ENCODE measurements at places on chromosomes 4 and X.
A peak's percentile ranks its signal among the peaks of the same experiment; 100 is the strongest.

DNA sequence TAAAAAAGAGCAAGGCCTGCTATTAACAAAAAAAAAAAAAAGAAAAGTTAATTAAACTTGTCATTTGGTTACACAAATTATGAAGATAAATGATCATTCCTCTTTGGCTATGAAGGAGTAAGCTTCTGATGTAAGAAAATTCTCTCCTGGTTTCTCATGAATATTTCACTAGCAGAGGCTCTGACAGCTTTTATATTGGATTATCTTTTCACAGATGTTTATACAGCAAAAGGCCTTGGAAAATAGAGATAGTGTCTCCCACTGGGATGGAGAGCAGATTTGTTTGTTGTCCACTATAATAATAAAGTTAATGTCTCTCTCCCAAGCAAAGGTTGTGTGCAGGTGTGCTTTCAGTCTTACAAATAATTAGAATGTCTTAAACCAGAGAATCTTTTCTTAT lies 40.7 kb upstream of the PDGFC start:
- no peak for DNase-seq

DNA sequence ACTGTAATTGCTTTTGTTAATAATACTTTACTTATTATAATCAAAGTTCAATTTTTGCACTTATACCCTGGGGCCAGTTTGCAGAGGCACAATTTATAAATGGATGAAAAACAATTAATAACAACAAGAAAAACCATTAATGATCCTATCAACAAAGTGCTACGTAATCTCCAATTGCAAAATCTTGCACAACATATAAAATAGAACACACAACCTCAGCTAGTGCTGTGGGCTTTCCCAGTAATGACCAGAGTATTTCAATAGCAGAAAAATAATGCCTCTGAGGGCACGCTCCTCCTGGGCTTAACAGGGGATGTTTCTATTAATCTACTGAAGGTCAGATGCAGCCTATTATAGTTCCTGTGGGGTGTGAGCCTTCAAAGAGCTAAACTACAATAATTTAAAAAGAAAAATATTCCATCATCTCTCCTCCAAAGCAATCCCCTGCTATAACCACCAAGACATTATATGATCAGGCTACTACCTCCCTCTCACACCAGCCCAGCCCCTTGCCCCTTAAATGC lies 508.5 kb upstream of the SLIT2 start:
- no peak for DNase-seq

DNA sequence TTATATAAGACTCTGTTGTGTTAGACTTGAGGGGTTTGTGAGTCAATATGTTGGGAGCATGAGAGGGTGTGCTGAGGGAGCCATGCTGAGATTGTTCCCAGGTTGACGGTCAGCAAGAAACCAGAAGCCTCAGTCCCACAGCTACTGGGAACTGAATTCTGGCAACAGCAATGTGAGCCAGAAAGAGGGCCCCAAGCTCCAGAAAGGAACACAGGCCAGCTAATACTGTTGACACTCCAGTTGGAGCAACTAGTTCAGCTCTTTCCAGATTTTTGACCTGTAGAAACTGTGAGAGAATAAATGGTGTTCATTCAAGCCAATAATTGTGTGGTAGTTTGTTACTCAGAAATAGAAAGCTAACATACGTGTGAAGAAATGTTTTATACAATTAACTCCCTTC lies 17.1 kb downstream of the ADH1A start:
- DNase-seq: no peak

DNA sequence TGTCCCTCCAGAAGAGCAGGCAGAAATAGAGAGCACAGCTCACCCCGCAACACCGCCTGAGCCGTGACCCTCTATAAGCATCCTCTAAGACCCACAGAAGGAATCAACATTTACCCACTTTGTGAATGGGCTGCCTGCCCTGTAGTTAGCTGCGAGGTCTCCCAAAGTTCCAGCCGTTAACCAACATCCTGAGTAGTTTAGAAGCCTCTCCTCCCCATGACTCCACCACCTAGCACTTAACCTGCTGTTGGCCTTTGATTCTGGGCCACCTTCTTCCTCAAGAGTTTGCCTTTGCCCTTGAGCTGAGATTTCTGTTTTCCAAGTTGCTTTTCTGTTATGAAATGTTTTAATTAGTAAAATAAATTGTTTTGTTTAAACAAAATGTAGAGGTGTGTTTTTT lies 75.8 kb downstream of the NUDT10 start:
- DNase-seq: no peak

DNA sequence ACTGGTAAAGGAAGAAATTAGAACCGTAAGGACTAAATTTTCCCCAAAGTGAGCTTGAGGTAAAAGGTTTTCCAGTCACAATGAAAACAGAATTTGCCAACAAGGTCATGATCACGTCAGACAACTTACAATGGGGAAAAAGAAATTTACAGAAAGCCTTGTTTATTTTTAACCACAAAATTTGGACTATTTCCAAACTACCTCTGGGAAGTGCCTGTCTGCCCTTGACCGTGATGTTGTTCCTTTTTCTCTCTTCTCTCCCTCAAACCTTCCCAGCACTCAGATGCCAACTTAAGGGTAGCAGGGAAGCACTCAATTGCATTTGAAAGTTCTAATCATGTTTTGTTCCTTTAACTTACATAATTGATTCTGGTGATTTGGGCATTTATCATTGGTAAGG lies 32.5 kb downstream of the MEPE start:
- no peak for DNase-seq

- DNase-seq: peak; percentile 54
These were observed 21.7 kb upstream of the GEMIN8 start for GRCh38 chrX:14051416-14051815.

GRCh38 chr4:967113-968104 lies 6.0 kb downstream of the DGKQ start:
- no peak for DNase-seq

DNA sequence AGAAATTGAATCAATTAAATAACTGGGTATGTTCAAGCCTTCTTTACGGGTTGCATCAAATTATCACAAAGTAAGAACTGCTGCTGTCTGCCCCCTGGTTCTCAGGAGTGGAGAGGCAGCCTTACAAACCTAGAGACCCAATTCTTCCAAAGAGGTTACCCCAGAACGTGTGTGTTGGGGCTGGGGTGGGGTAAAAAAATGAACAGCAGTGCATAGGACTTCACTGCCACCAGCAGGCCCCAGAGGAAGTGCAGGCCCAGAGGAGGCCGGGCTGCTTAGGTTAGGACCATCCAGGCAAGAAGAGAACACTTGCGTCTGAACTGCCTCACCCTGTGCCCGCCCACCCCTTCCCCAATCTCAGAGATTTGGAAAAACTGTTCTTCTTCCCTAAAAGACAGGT lies 1.5 kb upstream of the NWD2 start:
- no peak for DNase-seq

GRCh38 chr4:140243278-140243753 lies 89.3 kb upstream of the MAML3 start:
- DNase-seq: no peak

- no peak for DNase-seq
These were observed 228.9 kb upstream of the ETNPPL start for GRCh38 chr4:108991551-108992328.

GRCh38 chr4:48699475-48699874 lies 80.6 kb downstream of the FRYL start:
- DNase-seq: no peak

DNA sequence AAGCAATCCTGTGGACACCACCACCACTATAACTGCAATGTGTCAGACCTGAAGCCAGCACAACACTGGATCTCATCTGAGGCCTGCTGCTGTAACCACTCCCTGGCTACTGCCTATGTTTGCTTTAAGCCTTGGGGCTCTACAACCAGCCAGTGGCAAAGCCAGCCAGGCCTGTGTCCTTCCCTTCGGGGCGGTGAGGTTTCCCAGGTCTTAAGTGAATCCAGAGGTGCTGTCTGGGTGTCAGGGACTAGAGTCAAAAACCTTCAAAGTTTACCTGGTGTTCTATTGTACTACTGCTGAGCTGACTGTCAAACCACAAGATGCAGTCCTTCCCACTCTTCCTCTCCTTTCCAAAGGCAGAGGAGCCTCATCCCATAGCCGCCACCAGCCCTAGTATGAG lies 750.5 kb downstream of the FAM133A start:
- DNase-seq: no peak

- DNase-seq: no peak
These were observed 253.7 kb upstream of the ANXA10 start for GRCh38 chr4:167838686-167839085.

DNA sequence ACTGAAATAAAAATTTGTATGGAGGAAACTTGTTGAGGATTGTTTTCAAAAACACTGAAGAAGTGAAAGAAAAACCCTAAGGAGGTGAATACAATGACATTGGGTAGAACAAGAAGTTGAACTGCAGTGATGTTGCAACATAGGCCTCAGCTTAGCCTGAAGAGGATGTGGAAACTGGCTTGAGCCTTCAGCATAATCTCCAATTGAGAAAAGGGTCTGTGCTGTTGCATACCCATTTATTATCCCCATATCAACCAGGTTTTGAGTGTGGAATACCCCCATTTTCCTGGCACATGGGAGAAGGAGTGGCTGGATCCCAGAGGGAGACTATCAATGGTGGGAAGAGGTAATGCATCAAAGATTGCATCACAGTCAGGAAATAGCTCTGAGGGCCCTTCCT lies 695.0 kb upstream of the HS3ST1 start:
- peak; percentile 12 for DNase-seq

GRCh38 chr4:176425035-176425434 lies 105.3 kb downstream of the SPCS3 start:
- no peak for DNase-seq

- DNase-seq: no peak
These were observed 136.8 kb downstream of the CHRNA9 start for GRCh38 chr4:40471923-40472322.

GRCh38 chr4:115852767-115853091 lies 739.3 kb upstream of the NDST4 start:
- no peak for DNase-seq

GRCh38 chr4:7116705-7117104 lies 48.8 kb upstream of the GRPEL1 start:
- no peak for DNase-seq

GRCh38 chr4:10743357-10743756 lies 58.8 kb upstream of the CLNK start:
- DNase-seq: no peak

DNA sequence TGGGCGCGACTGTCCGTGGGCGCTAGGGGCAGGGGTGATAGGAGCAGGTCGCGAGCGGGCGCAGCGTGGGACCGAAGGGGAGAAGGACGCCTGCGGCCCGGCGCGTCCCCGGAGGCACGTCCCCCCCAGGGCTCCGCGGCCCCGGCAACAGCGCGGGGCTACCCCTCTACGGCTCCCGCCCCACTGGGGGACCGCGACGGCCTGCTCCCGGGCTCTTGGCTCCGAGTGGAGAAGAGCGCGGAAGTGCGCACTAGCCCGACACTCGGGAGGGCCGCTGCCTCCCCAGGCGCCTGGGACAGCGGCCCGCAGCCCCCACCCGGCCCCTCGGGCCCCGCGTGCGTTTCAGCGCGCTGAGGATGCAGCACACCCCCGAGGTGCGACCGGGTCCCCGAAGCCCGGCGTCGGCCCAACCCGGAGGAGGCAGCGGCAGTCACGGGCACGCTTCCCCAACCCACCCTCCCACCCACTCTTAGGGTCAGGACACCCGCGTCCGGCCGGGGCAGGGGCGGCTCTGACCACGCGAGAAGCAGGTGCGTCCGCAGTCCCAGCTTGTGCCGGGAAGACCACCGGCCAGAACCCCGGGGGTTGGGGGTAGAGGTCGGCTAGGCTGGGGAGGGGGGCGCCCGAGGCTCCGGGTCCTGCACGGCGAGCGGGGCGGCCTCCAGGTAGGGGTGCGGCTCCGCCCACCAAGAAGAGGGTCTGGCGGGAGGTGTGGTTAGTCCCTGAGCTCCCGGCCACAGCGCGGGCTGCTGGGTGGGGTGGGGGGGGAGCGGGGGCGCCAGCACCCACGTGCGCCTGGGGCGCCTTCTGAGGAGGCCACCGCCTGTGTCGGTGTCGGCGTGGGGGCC lies 18.5 kb upstream of the NAT8L start:
- no peak for DNase-seq

DNA sequence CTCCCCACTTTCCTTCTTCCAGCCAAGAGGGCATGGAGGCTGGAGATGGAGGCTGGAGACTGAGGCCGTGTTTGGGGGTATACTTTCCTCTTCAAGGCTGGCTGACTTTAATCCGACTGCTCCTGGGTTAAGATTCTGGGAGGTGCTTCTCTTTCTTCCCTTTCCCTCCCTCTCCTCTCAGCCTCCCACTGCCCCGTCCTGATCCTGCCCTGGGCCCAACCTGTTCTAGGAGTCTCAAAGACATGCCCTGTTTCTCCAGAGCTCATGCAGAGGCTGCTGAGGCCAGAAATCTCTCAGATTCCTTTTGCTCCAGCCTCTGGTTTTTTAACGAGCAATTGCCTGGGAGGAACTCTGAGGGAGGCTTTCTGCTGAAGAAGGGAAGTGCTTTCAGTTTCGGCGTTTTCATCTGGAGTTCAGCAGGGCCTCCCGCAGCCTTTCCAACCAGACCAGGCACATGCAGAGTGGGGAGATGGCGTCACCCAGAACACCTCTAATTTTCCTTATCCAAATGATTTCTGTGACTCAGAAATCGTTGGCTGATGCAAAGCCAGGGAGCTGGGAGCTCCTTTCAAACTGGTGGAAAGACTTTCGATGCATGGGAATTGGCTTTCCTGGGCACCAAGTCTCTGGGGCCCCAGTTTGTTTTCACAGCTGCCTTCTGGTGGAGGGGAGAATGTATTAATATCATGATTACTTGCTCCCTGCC lies 34.5 kb upstream of the FAM9C start:
- no peak for DNase-seq

GRCh38 chr4:88134111-88134510 lies 24.3 kb downstream of the ABCG2 start:
- no peak for DNase-seq

GRCh38 chr4:183409934-183410333 lies 34.5 kb upstream of the CDKN2AIP start:
- no peak for DNase-seq

GRCh38 chr4:102598762-102599374 lies 97.7 kb downstream of the NFKB1 start:
- no peak for DNase-seq

DNA sequence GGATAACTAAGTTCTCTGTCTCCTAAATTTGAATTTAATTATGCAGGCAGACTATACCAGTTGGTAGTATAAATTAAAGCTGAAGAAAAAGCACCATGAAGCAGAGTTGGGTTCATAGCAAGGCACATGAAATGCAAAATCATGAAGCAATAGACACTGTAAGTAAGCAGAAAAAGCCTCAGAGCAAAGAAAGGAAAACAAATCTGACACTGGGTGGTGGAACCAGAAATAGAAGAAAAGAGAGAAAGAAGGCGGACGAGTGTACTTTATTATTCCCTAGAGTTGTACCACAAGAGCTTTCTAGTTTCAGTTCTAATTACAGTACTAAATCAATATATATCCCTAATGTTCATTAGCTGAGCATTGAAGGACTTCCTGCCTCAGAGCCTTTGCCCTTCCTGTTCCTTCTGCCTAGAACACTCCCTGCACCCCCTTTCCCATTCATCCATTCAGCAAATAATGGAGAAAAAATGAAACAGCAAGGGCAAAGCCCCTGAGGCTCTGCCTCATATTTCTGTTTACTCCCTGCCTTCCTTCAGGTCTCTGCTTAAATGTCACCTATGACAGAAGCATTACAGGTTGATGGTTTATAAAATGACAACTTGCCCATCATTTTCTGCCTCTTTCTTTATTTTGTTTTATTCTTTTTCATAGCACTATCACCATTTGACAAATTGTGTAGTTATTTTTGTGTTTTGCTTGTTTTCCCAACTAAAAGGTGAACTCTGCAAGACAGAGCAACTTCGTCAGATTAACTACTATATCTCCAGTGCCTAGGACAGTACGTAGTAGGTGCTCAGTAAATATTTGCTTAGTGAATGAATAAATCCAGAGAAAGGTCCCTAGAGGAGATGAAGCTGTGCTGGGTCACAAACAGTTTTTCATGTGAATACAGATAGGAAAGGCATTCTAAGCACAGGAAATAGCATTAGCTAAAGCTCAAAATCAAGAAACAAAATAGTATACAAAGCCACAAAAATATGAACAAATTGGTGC lies 154.0 kb upstream of the RASGEF1B start:
- no peak for DNase-seq
